NCI-H1048 (cell line): ENCODE measurements at places on chromosomes 7 and 10.

GRCh38 chr10:71284544-71285179 is 34.4 kb upstream of the SLC29A3 start:
- no peak for DNase-seq

DNA sequence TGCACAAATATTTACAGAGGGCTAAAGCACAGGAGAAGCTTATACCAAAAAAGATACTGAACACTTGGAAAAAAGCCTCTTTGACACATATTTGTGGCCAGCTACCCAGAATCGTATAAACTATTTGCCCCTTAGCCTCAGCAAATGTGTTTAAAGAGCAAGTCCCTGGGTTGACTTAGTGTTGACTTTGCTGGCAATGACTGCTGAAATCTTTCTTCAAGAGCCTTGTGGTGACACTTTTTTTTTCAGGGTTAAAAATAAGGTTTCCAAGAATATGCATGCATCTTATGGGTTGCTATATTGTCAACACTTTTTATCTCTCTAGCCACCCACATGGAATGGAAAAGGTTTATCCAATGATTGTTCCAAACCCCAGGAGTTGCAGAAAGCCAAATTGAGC is 14.9 kb upstream of the PLEKHS1 start:
- no peak for DNase-seq

GRCh38 chr7:115924411-115924810 is 106.2 kb downstream of the TFEC start:
- no peak for DNase-seq

DNA sequence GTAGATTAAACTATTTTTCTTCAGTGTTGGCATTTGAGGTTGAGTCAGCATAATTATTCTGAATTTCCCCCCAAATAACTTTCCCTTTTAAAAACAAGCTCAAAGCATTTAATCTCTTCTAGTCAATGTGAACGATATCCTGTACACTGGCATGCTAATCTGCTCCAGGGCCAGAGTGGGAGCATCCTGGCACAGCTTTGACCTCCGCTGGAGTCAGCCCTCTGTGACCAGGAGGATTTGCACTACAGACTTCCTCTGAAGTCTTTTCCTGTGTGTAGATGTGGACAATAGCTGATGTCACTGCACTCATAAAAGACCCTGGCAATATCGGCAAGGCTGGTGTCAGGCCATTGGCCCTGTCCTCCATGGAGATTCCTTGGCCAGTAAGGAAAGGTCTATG is 340.2 kb downstream of the CDC14C start:
- no peak for DNase-seq

GRCh38 chr7:51261950-51262795 is 54.4 kb downstream of the COBL start:
- no peak for DNase-seq

- no peak for DNase-seq
Measured at GRCh38 chr7:3028758-3029093, 14.9 kb downstream of the CARD11 start.

DNA sequence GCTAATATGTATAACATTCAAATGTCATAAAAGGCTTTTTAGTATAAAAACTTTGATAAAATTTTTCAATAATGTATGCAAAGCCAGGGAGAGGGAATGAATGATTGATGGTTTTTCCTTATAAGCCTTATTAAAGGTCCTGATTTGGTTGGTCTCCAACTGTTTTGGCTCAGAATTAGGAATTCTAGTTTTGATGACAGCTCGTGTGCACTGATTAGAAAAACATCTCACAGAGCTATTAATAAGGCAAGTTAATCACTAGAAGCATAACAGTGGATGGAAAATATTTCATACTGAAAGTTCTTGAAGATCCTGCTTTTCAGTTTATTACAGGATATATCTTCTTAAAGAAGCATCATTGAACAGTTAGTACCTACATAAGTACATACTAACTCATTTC is 114.9 kb upstream of the NOBOX start:
- DNase-seq: no peak

- no peak for DNase-seq
Measured at GRCh38 chr7:29574659-29575058, 11.0 kb downstream of the PRR15 start.

GRCh38 chr7:41190581-41190980 is 512.3 kb downstream of the INHBA start:
- no peak for DNase-seq

DNA sequence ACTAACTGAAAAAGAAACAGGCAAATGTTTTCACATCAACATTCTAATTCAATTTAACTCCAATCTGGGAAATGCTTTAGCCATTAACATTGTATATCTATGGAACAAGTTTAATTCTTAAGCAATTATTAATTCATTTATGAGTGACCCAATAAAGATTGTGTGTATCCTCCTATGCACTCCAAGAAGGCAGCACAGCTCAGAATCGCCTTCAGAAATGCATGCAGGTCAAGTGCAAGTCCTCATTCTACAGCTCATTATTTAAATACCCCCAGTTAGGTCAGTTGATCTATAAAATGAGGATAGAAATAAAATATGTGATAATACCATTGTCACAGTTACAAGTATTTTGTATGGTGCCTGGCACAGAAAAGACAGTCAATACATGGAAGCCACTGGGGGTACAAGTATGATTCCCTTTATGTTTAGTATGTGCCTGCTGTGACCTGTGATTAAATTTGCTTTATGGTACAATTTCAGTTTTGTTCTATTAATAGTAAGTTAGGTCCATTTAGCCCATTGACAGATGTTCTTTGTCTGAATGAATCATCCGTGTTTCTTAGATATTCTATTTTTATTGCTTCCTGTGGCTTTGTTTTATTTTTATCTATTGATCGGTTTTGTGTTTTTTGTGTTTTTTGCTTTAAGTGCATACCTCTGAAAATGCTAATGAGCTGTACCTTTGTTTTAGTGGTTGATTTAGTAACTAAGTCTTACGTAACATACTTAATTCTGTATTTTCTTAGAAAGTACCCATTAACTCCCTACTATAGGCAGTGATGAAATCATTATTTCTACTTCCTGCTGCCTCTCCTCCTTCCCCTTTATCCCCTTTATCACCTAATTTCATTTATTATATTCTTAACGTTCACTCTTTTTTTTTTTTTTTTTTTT is 42.8 kb downstream of the CPXM2 start:
- DNase-seq: no peak

- DNase-seq: no peak
Measured at GRCh38 chr10:15483215-15484075, 112.4 kb upstream of the FAM171A1 start.

- DNase-seq: no peak
Measured at GRCh38 chr10:14233566-14233965, 97.2 kb downstream of the FRMD4A start.

GRCh38 chr7:97313900-97314299 is 196.4 kb downstream of the SDHAF3 start:
- no peak for DNase-seq

GRCh38 chr10:102657984-102658724 is 13.9 kb downstream of the TRIM8 start:
- no peak for DNase-seq
